WTC11 (cell line): ENCODE measurements at places on chromosomes 5 and 9.

DNA sequence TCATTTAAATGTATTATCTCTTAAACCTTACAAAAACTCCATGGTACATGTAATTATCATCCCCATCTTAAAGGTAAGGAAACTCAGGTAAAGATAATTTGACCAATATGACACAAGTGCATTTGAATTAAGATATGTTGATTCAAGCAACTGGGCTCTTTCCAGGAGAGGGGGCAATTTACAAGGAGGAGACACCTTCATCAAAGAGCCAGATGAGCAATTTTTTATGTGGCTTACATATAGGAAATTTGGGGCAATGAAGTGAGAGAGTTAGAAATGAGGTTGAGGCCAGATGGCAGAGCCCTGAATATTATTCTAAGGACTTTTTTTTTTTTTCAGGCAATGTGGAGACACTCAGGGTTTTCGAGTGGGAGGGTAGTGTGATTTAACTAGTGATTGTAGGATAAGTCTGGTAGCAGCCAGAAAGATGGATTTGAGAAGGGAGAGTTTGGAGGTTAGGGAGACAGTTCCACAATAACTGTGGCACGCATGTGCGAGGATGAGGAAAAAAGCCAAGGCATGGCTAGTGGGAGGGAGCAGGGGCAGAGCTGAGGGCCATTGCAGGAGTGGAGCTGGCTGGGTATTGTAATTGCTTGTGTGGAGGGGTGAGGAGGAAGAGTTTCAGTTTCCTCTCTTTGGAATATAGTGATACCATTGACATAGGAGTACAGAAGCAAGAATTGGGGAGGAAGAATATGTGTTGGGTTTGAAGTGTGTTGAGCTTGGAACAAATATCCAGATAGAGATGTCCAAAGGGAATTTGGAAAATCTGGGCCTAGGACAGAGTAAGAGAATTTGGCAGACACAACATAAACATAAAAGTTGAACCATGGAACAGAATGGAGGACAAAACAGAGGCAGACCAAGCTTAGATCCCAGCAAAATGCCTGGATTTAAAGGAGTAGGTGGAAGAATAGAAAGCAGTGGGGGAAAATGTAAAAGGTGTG, 72.0 kb downstream of the ACTBL2 start:
- no peak for DNase-seq

DNA sequence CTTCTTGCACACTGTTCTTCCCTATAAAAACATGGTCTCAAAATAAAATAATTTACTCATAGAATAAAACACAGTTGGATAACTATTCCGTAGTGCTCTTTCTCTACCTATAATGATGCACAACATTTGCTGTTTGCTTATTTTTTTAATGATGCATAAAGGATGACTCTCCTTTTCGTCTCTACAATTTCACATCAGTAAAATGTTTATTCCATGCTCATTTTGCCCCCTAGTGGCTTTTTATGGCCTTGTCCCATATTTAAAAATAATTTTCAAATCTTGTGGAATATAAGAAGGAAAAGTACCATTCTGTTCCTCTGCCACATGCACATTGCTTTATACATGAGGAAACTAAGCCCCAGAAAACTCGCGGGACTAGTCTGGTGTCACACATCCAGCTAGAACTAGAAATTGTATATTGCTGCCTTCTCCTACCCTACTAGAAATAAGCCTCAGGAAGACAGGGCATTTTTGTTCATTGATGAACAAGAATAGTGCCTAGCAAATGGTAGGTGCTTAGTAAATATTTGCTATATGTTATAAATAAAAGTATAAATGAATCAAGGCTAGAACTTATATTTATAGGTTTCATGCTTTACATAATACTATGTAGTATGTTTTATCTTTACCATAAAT, 12.7 kb downstream of the KCTD16 start:
- no peak for DNase-seq

GRCh38 chr9:31847963-31848362, 536.5 kb upstream of the ACO1 start:
- no peak for DNase-seq

- no peak for DNase-seq
These were observed 3.9 kb downstream of the SPTAN1 start for GRCh38 chr9:128556276-128556675.

DNA sequence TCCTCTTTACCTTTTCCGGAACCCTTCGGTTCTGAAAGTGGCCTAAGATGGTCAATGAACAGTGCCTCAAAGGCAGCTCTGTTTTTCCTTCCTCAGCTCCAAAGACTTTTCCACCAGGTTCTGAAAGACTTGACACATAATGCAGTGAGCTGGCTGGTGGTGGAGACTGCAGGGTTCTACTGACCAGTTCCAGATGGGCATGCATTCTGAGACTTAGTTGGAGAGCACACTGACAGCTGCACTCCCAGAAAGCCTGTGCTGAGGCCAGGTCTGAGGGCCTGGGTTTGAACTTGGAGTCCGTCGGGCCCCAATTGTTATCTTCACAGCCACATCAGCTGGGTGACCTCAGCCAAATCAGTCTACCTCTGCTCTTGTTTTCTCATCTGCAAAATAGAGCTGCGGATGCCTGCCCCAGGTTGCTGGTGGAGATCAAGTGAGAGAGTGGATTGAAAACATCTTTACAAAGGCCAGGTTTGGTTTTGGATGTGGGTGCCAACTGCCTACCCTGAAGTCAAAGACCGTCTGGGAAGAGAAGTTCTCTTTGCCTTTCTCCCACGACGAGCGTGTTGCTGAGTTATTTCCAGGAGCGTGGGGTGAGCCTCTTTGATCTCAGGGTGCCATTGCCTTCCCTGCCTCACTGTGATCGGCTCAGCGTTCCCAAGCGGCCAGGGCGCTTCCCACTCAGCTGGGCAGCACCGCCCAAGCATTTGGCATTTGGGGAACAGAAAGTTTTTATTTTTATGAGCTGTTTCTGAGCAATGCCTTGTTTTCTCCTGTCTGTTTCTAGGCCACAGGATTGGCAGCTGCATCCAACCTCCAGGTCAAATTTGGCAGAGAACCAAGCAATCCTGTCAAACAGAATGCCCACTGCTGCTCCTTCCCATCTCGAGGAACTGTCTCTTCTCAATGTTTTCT, 54.9 kb downstream of the RAD23B start:
- no peak for DNase-seq

DNA sequence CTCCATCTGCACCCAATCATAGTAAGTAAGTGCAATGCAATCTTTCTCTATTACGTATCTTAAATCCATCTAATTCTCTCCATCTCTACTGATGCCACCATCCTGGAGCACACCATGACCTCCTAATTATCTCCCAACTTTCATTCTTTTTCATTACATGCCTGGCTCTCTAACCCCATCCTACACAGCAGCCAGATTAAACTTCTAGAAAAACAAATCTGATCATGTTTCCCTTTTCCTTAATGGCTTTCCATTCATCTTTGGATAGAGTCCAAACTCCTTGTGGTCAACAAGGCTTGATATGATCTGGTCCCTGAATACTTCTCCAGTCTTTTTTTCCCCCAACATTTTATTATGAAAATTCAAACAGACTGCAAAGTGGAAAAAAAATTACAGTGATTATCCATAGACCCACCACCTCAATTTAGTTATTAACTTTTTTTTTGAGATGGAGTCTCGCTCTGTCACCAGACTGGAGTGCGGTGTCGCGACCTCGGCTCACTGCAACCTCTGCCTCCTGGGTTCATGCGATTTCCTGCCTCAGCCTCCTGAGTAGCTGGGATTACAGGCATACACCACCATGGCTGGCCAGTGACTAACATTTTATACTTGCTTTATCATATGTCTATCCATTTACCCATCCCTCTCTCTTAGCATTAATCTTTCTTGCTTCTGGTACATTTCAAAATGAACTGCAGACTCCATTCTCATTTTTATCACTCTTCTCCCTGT, 5.2 kb downstream of the PPP2R2B start:
- no peak for DNase-seq

GRCh38 chr9:109017493-109017892, 4.2 kb upstream of the CTNNAL1 start:
- DNase-seq = no peak
